ENCODE measurements at places on chromosomes 3 and 15.

DNA sequence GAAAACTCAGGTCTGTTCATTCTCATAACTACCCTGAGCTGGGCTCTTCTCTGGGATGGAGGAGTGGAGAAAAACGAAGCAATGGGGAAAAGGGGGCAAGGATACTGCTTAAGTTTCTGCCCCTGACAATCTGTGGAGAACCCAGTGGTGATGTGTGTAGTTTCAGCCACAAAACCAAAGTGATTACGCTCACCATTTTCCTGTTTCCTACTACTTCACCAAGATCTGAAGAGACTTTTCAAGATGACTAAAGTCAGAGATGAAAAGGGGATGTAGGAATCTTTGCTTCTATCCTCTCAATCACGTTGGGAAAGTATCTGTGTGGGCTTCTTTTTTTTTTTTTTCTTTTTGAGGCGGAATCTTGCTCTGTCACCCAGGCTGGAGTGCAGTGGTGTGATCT lies 8.3 kb upstream of the UBE2E1 start:
- no peak for DNase-seq

GRCh38 chr15:76973906-76974305 lies 21.0 kb upstream of the PSTPIP1 start:
- DNase-seq = no peak

GRCh38 chr15:50262533-50262932 lies 3.0 kb downstream of the HDC start:
- no peak for DNase-seq

- no peak for DNase-seq
Observed at GRCh38 chr3:141070229-141070628, 19.1 kb downstream of the SPSB4 start.

DNA sequence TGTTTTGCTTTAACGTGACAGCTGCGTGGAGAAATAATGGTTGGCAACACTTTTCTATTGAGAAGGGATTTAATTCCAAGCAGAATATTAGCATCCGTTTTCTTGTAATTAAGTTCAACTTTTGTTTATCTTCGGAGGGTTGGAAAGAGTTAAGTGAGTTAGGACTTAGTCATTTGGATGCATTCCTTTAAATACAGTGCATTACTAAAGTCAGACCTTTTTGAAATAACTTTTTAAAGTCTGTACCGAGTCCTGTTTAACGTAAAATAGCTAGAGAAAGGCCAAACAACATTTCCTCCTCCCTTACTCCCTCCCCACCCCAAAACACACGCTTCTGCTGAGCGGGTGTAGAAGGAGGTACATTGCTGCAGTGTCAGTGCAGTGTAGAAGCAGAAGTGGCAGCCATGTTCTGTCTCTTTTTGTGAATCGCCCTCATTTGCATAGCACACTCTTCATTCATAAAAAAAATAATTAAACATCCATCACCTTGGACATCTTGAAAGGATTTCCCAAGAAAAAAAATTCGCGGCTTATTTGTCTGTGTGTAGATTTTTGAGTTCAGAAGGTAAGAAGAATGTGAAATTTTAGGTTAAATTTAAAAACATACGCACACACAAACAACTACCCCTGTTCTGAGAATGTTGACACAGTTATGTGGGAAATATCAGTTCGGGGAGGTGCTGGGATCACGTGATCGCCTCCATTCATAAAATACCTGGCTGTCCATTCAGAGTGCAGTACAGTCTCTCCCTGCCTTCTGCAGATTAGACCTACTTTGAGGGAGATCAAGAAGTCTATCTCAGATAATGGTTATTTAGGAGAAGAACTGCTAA lies 1.6 kb downstream of the SPRED1 start:
- peak; percentile 1 for DNase-seq

- no peak for DNase-seq
Observed at GRCh38 chr3:114214542-114215341, 22.6 kb downstream of the ZNF80 start.

DNA sequence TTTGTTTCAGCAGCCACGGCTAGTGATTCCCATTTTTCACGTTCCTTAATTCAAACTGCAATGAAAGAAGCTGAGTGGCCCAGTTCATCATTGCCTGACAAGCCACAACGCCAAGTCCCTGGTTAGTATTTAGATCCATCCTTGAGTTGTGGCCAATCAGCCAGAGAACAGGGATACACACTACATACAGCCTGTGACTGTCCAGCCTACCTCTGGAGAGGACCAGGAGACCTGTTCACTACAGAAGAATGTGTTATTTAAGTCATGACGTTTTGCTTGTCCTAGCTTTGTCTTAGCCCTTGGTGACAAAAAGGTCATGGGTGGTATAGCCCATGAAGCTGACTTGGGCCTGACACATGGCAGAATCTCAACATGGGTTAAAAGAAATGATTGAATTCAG lies 2.7 kb upstream of the TPM1 start:
- DNase-seq = no peak

DNA sequence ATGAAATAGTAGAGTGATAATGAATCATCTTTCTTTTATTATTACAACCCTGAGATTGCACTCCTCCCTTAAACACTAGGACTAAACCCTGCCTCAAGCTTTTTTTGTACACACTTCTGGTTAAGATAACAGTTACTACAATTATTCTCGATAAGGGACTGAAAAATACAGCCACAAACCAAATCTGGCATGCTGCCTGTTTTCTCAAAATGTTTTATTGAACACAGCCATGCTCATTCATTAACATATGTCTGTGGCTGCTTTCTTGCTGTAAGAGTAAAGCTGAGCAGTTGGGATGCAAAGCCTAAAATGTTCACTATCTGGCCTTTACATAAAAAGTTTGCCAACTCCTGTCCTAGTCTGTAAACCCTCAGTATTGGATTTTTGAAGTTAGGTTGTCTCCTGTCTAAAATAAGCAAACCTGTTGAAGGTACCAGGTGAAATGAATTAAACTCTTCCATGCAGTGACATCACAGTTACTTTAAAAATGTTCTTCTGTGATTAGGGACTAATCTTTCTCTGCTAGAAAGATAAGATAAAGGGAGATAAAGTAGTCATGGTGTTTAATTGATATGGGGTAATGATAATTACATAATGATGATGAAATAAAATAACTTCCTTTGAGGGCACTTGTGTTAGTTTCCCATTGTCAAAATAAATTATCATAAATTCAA lies 218.2 kb downstream of the STXBP5L start:
- no peak for DNase-seq

DNA sequence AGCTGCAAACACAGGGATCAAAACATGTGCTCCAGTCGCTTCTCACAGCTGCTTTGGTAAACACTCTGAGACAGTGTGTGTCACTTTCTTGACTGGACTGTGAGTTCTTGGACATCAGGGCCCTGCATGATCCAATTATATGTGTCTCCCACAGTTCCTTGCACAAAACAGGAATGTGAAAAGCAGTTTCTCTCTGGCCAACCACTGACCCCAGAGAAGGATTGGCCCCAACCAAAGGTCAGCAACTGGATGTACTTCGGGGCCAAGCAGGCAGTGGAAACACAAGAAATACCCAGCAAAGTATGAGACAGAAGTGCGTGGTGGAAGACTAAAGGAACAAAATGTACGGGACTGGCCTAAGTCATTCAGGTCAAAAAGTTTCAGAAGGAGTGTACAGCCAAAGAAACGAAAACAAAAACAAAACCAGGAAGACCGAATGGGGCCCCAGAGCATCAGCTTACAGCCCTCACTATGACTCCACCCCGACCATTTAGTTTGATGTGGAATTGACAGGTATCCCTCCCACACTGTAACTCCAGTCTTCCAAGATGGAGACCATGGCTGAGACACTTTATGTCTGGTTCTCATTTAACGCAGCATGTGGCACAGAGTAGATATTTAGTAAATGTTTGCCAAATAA lies 76.7 kb upstream of the LPP start:
- DNase-seq = no peak

GRCh38 chr15:85592148-85592547 lies 202.6 kb downstream of the KLHL25 start:
- DNase-seq = no peak

- no peak for DNase-seq
Observed at GRCh38 chr15:39079296-39079847, 501.5 kb upstream of the THBS1 start.

GRCh38 chr3:45134758-45135521 lies 11.2 kb downstream of the CDCP1 start:
- no peak for DNase-seq

- DNase-seq = no peak
Observed at GRCh38 chr3:29503958-29504357, 223.1 kb downstream of the RBMS3 start.

DNA sequence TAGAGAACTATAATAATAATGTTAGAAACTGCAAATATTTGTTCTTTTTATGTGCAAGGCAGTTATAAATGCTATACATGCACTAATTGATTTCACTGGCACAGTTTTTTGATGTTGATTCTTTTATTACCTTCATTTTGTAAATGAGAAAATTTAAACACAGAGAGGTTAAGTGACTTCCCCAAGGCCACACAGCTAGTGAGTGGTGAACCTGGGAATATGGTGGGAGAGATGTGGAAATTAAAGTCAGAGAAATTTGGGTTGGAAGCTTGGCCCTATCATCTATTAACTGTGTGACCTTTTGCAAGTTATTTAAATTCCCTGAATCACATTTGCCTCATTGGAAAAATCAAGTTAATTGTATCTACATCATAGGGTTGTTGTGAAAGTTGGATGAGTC lies 39.6 kb upstream of the AKAP13 start:
- DNase-seq = no peak

DNA sequence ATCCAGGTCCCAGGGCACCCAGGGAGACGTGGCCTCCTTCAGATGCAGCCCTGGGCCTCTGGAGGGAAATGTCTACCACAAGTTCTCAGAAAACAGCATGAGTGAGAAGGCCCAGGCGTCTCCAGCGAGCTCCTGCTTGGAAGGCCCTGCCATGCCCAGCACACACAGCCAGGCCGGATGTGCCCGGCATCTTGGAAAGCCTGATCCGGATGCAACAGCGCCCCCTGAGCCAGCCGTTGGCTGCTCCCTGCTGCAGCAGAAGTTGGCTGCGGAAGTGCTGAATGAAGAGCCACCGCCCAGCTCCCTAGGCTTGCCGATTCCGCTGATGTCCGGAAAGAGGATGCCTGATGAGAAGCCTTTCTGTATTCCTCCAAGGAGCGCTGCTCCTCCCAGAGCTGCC lies 856 bp downstream of the NPAP1 start:
- no peak for DNase-seq

DNA sequence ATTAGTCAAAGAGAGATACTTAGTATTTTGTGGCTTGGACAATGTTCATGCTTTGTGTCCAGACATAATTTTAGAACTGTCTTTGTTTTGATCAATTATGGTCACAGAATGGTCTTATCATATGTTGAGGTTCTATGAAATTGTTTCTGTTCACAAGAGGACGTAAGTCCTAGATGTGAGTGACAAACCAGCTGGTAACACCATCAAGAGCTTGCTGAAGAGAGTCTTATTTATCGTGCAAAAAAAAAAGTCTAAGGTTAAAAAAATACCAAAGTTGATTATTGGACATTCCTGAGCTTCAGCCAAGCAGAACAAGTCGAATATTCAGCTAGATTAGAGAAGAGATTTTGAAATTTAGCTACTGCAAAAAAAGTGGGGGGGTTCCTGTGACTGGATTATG lies 495.9 kb upstream of the NAALADL2 start:
- DNase-seq = no peak

GRCh38 chr15:71542836-71543235 lies 267.5 kb upstream of the NR2E3 start:
- no peak for DNase-seq

DNA sequence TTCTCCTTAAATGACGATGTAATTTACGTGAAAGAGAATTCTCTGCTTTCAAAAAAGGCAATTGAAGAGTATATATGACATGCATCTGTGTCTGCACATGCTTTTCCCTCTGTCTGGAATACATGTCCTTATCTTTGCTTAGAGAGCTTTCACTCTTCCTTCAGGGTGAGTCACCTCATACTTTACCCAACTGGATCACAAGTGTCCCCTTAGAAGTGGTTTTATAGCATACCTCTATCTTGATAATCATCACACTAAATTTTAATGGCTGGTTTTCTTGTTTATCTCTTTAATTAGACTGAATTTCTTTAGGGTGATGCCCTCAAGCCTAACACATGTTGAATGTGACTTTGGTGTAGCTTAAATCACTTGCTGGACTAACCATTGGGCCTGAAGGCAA lies 178.9 kb downstream of the SV2B start:
- DNase-seq = no peak

DNA sequence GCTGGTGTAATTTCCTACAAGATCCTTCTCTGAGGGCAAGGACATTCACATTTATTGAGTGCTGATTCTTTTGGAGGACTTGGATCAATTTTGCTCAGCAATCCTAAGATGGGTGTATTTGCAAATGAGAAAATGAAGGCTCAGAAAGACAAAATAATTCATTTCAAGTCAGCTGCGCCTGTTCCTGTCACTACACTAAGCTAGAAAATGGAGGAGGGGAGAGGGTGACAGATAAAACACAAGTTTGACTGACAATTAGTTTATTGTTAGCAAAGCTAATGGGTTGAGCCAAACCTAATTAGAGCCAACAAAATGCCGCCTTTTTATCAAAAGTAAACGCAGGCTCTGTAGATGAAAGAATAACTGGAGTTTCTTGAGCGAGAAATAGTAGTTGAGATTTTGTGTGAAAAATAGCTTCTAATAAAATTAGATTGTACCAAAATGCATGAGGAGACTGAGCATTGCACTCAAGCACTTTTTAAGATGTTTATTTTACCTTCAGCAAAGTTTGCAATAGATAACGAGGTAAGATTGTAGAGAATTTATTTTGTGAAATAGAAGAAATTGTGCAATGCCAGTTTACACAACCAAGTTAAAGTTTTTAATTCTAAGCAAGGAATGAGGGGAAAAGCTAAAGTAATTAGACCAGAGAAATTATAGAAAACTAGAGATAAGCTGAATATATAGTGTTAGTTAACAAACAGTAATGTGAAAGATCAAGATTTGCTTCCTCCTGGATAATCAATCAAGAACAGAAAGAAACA lies 39.6 kb upstream of the SECISBP2L start:
- DNase-seq = no peak

GRCh38 chr3:151560738-151561137 lies 99.9 kb upstream of the IGSF10 start:
- no peak for DNase-seq

DNA sequence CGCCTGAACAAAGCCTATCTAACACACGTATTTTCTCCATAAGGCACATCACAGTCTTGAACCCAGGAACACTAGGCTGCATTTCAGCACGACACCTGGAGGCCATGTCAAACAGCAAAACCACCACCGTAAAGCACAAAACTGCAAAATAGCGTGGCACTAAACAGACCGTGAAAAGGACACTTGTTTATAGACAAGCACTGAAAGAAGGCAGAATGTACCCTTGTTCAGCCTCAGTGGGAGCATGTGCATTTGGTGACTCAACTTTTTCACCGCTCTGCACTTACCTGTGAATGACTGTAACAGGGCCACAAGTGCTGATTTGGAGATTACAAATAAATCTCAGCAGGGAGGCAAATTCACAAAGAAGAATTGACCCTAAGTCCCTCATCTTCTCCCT lies 80.8 kb downstream of the ISG20 start:
- DNase-seq = no peak

Measured in NCI-H187 (cell line).